ENCODE measurements at places on chromosomes 2 and 18. TPM values are rescaled to one million over a fixed set of nuclear protein-coding genes. Genes with fewer than 3 reads are reported as not detected.

GRCh38 chr18:67599277-67599676 lies 82.8 kb upstream of the DSEL start:
- DNase-seq: no peak

- no peak for DNase-seq
Observed at GRCh38 chr2:2892892-2893291, 484.7 kb downstream of the EIPR1 start.

DNA sequence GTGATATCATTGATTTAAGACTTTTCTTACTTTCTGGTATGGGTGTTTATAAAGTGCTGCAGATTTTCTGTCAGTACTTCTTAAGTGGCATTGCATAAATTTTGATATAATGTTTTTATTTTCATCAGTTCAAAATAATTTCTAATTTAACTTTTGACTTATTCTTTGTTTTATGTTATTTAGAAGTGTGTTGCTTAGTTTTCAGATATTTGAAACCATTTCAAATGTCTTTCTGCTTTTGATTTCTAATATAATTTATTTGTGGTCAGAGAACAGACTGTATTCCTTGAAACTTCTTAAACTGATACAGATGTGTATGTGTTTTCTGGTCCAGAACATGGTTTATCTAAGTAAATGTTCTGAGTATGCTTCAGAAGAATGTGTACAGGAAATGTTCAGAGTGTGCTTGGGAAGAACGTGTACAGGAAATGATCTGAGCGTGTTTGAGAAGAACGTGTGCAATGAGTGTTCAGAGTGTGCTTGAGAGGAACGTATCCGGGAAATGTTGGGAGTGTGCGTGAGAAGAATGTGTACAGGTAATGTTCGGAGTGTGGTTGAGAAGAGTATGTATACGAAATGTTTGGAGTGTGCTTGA lies 265.7 kb upstream of the HS6ST1 start:
- DNase-seq: no peak

DNA sequence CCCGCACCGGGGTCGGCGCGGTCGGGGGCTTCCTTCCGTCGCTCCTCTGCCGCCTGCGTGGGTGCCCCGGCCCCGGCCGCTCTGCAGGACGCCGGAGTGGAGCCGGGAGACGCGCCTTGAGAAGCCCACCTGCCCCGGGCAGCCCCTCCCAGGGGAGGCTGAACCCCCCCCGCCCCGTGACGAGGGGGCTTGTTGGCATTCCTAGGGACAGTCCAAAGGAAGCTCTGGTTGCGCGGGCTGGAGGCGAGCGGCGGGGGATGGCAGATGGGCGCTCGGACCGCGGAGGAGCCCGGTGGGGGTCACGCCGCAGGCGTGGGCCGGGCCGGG lies 133.5 kb upstream of the MGAT5 start:
- no peak for DNase-seq

The GATA6 gene
- total RNA-seq: 9.8 TPM

DNA sequence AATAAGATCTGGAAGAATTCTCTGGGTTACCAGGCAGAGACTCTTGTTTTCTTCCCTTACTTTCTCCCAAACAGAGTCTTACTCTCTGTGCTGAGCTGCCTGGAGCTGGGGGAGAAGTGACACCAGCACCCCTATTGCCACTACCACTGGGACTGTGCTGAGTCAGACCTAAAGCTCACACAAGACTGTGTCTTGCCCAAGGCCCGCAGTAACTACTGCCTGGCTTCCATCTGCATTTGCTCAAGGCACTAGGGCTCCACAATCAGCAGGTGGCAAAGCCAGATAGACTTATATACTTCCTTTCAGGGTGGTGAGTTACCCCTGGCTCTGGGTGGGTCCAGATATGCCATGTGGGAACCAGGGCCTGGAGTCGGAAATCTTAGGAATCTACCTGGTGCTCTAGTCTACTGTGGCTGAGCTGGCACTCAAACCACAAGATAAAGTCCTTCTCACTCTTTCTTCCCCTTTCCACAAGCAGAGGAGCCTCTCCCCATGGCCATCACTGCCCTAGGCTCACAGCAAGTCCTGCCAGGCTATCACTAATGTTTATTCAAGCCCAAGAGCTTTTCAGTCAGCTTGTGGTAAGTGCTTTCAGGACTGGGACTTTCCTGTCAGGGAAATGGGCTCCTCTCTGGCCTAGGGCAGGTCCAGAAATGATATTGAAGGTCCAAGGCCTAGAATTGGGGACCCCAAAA lies 27.6 kb upstream of the SERPINB2 start:
- DNase-seq: no peak

DNA sequence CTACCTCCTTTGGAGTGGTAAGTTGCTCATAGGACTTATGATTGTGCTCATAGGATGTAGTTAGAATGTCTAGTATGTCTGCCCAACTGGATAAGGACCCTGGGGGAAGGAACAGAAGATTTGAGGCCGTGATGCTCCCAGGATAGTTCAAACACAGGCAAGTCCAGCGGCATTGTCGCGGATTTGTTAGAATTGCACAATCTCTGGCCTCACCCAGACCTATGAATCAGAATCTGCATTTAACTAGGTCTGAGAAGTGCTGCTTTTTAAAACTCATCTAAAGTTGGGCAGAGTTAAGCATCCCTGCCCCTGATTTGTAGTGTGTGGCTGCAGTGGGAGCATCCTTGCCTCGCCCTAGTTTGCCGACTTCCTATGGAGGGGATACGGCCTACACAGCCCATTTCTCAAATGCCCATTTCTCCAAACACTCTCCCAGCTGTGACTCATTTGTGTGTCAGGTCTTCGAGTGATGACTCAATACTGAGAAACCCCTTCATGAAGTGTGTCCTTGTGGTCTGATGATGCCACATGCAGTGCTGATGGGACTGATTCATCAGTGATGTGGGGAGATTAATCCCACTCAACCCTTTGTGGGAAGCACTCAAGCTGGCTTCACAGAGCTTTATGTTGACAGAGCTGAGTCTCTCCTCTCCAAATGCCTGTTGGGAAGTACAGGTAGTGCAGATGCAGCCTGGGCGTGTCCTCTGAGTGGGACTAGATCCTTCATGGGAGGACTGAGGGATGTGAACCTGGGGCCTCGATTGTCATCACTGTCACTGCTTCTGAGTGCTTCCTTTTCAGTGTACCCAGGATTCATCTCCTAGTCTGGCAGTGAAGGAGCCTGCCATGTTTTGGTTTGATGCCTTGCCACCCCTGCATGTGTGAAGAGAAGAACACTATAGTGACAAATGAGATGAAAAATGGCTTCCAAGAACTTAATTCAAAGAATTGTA lies 18.7 kb downstream of the SMIM21 start:
- DNase-seq: no peak

DNA sequence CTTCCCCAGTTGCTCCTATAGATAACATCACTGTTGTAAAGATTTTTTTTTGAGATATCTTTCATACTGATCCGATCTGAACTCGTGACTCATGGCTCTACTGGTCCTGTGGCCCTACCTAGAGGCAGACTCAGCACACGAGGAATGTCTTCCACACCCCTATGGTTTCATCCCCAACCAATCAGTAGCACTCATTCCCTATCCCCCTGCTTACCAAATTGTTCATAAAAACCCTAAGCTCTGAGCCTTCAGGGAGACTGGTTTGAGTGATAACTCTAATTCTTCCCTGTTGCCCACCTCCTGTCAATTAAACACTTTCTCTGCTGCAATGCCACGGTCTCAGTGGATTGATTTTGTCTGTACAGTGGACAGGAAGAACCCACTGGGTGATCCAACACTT lies 4.2 kb upstream of the SAP130 start:
- no peak for DNase-seq

GRCh38 chr18:9643549-9643948 lies 29.2 kb upstream of the PPP4R1 start:
- DNase-seq: peak; percentile 27

The MYL1 gene
- total RNA-seq: not detected

DNA sequence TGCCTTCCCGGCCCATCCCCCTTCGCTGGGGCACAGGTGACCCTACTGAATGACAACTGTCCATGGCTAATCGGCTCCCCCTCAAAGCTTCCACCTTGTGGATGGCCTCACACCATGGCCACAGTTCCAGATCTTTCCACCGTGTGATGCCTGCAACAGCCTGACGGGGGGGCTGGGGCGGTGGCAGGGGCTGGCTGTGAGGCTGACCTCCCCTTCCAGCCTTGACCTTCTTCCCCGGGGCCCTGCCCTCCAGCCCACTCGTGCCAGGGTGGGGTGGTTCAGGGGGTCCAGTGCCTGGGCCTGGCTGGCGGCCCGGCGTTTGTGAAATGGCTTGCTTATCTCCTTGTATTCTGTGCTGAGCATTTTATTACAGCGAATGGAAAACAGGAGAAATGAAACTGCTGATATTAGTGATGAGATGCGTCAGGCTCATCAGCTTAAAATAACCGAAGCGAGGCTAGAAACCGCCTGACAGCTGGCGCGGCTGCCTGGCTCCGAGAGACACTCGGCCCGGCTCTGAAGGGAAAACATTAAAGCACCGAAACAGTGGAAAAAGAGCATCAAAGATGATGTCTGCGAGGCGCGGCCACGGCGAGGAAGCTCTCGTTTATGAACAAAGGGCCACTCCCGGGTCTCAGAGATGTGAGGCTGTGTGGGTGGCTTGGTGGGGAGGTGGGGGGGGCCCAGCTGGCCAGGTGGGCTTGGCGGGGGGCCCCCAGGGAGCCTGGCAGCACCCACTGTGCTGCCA lies 916 bp upstream of the PDCD1 start:
- DNase-seq: no peak

GRCh38 chr2:105919826-105920225 lies 175.1 kb downstream of the NCK2 start:
- DNase-seq: no peak

- DNase-seq: no peak
Observed at GRCh38 chr2:100140582-100140981, 1.8 kb downstream of the AFF3 start.

DNA sequence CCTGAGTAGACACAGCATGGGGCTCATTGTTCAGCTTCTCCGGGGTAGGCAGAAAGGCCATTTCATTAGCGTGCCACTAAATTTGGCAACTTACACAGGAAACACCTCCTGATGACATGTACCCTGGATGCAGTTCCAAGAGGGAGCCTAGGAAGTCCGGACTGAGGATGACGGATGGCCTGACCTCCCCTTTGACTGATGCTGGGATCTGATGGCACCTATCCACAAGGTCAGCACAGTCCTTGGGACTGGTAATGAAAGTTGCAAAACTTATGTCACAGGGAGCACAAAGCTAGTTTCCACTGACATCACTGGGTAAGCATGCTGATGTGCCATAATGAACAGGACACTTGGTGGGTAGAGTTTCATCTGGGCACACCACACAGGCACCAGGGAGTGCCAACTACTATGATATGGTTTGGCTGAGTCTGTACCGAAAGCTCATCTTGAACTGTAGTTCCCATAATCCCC lies 126.7 kb upstream of the ARL4C start:
- no peak for DNase-seq

GRCh38 chr2:216807857-216808272 lies 52.0 kb downstream of the TNP1 start:
- no peak for DNase-seq

The DSC1 gene
- total RNA-seq: 0.23 TPM

The C1QL2 gene
- 1.4 TPM for total RNA-seq

GRCh38 chr2:56892382-56892781 lies 708.6 kb downstream of the CCDC85A start:
- no peak for DNase-seq

DNA sequence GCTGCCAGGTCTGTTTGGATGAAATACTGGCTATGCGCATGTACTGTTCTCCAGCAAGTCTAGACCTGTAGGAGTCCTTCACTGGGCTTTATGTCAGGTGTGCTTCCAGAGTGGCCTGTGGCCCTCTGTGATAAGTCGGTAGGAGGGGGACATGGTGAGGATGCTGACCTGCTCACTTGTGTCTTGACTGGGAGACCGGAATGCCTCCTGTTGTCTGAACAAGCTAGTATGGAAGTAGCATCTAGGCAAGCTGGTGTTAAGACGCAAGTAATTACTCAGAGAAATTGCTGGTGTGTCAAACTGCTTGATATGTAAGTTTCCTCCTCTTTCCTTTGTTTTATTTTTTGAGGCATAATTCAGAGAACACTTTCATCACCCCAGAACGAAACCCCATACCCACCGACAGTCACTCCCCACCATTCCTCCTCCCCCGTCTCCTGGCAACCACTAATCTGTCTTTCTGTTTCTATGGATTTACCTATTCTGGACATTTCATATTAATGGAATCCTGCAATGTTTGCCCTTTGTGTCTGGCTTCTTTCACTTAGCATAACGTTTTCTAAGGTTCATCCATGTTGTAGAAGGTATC lies 76.4 kb downstream of the TMEM247 start:
- DNase-seq: no peak

GRCh38 chr2:30115141-30115980 lies 31.4 kb upstream of the YPEL5 start:
- peak; percentile 72 for DNase-seq

- DNase-seq: no peak
Observed at GRCh38 chr2:78202366-78202765, 680.2 kb upstream of the LRRTM4 start.

DNA sequence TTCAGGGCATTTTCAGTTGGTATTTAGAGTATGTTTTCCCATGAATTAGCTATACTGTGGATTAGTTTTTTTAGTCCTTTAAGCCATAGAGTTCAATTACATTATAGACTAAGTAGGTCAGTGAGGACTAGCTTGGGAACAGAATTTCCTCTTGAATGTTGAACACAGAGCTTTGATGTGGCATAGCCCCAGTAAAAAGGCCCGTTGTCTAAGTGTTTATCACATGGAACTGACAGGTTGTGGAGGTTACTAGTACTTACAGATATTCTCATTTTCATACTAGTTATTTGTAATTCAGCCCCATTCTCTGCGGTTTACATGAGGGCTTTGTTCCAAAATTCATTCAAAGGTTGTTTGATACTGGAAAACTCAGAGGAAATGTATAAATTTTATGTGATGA lies 6.2 kb downstream of the INSIG2 start:
- no peak for DNase-seq

- DNase-seq: peak; percentile 41
Observed at GRCh38 chr2:241558532-241559322, at the start of gene BOK. Gene BOK, plus strand, starts transcription at chr2:241558745. Its CDS starts 739 bp downstream, at chr2:241559484.

The C2orf92 gene
- 2.0 TPM for total RNA-seq

The KYNU gene
- 1.1 TPM for total RNA-seq

DNA sequence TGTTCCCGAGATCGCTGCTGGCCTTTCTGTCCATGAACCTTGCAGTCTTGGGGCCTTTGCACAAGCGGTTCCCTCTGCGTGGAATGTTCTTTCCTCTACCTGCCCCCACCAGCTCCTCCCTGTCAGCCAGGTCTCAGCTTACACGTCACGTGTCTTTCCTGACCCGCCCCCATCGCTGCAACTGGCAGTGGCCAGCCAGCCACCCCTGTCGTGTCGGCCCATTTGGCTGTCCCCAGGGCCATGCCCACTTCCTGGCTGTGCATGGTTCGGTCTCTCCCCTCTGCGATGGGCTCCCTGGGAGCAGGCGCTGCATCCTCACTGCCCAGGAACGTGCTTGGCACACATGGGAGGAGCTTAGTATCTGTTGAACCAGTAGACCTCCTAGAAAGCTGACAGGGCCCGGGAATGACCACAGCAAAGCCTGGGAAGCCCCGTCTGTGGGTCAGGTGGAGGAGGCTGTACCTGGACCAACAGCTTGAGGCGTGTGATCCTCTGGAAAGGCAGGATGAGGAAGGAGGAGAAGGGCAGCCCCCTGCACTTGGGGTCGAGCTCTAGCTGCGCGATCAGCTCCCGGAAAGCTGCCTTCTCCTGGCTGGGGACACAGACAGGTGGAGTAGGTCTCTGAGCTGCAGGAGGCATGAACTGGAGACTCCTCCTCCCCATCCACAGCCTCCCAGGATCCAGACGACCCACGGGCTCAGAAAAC lies 21.0 kb downstream of the SNORC start:
- DNase-seq: peak; percentile 78

- no peak for DNase-seq
Observed at GRCh38 chr2:206275312-206276055, 1.0 kb downstream of the ZDBF2 start.

The SERPINB13 gene
- total RNA-seq: 0.57 TPM

Data from prostate gland (tissue), 2 donors.